ENCODE measurements at places on chromosomes 11 and 22. TPM values are rescaled to one million over a fixed set of nuclear protein-coding genes. Genes with fewer than 3 reads are reported as not detected.

DNA sequence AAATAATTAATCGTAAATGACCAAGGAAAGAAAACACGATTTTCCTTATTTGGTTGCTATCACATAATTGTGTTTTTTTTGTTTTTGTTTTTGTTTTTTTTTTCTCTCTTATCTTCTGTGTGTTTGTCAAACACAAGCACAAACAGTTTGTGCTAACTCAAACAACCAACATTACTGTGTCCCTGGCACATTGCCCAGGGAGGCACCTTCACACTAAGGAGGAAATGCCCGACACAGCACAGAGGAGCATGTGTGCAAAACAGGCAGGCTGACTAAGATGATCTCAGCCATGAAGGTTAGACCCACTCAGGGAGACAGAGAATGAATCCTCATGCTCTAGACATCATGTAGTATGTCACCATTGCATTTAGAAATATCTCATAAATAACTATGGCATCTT lies 130.1 kb downstream of the SOX6 start:
- H3K36me3 ChIP-seq: no peaks in the 10 kb centered on the region
- no peak for DNase-seq
- no peaks in the 10 kb centered on the region for H3K4me1 ChIP-seq
- H3K27me3 ChIP-seq: no peaks in the 10 kb centered on the region
- no peak overlapping the region for H3K4me3 ChIP-seq

Gene C11orf52
- total RNA-seq: 5.0 TPM

- H3K36me3 ChIP-seq: no peaks in the 10 kb centered on the region
- H3K27me3 ChIP-seq: peaks cover 47% of the 10 kb centered on the region
- H3K27ac ChIP-seq: no peak overlapping the region
- no peak for DNase-seq
- H3K4me1 ChIP-seq: no peaks in the 10 kb centered on the region
These were observed 100.3 kb downstream of the BRD1 start for GRCh38 chr22:49727191-49727880.

GRCh38 chr11:12802418-12803085 lies 128.3 kb downstream of the TEAD1 start:
- H3K27me3 ChIP-seq: no peaks in the 10 kb centered on the region
- peak overlapping the region; percentile 66 for H3K27ac ChIP-seq
- DNase-seq: no peak
- no peak overlapping the region for H3K4me3 ChIP-seq
- H3K4me1 ChIP-seq: no peaks in the 10 kb centered on the region

DNA sequence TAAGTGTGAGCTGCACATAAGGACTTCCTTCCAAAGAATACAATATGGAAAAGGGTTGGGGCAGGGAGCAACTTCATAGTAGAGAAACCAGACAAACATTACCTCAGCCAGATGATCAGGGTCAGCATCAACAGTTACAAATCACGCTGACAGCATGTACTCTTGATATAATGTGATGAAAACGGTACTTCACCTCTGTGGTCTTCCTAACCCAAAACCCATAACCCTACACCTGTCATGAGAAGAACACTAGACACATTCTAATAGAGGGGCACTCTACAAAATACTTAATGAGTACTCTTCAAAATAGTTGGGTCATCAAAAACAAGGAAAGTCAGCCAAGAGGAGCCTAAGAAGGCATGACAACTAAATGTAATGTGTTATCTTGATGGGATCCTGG lies 43.9 kb downstream of the RRAS2 start:
- H3K27me3 ChIP-seq: no peaks in the 10 kb centered on the region
- H3K36me3 ChIP-seq: no peaks in the 10 kb centered on the region
- DNase-seq: no peak
- no peaks in the 10 kb centered on the region for H3K4me1 ChIP-seq
- H3K4me3 ChIP-seq: no peak overlapping the region

DNA sequence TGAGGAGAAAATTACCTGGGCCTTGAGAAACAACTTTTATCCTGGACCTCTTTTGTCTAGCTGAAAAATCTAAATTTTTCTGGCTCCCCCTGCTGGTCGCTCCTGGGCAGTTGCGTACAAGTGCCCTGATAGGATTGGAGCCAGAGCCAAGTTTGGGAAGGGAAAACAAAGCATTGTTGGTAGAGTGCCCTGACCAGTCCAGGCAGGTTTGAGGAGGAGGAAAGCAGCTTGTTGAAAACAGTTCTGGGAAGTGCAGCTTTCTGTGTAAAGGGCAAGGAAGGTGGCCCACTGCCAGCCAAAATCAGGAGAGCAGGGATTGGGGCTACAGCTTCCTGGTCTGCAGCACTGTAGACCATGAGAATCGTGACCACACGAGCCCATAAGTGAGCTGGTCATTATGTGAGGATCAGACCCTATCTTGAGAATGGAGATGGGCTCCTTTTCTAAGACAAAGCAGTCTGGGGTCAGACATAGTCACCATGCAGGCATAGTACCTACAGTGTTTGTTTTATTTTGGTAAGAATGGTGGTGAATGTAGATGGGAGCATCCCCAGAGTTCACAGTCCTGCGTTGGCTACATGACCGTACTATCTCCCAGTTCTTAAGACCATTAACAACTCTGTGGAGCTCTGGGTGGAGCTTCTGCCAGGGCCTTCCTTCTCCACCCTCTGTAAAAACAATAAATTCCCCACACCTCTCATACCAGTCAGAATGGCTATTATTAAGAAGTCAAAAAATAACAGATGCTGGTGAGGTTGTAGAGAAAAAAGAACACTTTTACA lies 21.3 kb upstream of the PIK3IP1 start:
- H3K27me3 ChIP-seq: no peaks in the 10 kb centered on the region
- peaks cover 9% of the 10 kb centered on the region for H3K4me1 ChIP-seq
- no peak overlapping the region for H3K4me3 ChIP-seq

Gene MYBPC3
- not detected for total RNA-seq

DNA sequence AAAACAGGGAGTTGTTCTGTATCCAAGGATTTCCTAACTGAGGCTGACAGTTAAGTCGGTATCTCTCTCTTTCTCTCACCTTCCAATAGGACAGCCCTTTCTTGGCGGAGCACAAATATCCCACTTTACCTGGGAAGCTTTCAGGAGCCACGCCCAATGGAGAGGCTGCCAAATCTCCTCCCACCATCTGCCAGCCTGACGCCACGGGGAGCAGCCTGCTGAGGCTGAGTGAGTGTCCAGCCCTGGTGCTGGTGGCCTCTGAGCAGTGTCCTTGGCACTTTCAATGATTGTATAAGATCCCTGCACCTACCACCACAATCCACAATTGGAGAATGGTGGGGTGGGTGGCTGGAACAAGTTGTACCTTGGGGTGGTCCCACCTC lies 33.7 kb downstream of the CYB5R2 start:
- H3K4me3 ChIP-seq: no peak overlapping the region
- no peaks in the 10 kb centered on the region for H3K4me1 ChIP-seq
- H3K36me3 ChIP-seq: peaks cover 11% of the 10 kb centered on the region
- no peak for DNase-seq
- no peaks in the 10 kb centered on the region for H3K27me3 ChIP-seq

GRCh38 chr11:108870373-108871020 lies 205.6 kb downstream of the DDX10 start:
- no peak overlapping the region for H3K27ac ChIP-seq
- H3K4me1 ChIP-seq: no peaks in the 10 kb centered on the region
- no peaks in the 10 kb centered on the region for H3K36me3 ChIP-seq
- H3K4me3 ChIP-seq: no peak overlapping the region
- no peaks in the 10 kb centered on the region for H3K27me3 ChIP-seq

- no peak overlapping the region for H3K27ac ChIP-seq
- no peak overlapping the region for H3K4me3 ChIP-seq
- no peaks in the 10 kb centered on the region for H3K36me3 ChIP-seq
These were observed 609.7 kb downstream of the TBC1D22A start for GRCh38 chr22:47372111-47372581.

All from tibial nerve (tissue), 4 donors.